Stomach (tissue), 19 donors: ENCODE measurements at places on chromosomes 12 and 14. TPM values are rescaled to one million over a fixed set of nuclear protein-coding genes. Genes with fewer than 3 reads are reported as not detected.
A peak's percentile ranks its signal among the peaks of the same experiment; 100 is the strongest.

DNA sequence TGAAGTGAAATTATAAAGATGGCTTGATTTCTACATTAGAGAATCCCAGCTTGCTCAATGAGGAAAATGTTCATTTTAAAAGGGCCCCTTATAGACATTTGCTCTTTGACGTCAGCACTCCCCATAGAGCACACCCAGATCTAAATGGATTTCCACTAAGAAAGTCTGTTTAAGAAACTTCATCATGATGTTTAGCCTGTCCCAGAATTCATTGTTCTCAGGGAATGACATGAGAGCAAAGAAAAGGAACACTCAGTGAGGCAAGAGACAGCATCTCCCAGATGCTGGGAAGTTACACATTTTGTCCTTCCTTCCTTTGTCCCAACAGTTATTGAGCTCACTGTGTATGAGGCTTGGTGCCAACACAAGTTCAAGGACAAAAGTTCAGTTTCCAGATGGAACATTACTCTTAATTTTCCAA, 4.9 kb downstream of the PHLDA1 start:
- peak; percentile 52 for DNase-seq

DNA sequence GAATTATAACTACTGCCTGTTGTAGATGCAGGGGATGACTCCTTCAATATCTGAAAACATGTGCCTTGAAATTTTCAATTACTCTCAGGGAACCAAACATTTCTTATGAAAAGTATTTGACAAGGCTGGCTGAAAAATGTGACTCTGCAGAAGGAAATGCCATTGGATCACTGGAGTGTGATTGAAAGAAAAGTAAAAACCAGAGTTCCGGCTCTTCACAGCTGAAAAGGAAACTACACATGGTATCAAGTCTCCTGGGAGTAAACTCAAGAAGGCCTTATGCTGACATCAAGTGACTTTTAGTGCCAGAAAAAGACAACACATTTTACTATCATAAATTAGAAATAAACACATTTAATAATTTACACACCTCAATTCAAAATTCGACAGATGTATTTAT, 693.0 kb downstream of the LRFN5 start:
- no peak for DNase-seq

DNA sequence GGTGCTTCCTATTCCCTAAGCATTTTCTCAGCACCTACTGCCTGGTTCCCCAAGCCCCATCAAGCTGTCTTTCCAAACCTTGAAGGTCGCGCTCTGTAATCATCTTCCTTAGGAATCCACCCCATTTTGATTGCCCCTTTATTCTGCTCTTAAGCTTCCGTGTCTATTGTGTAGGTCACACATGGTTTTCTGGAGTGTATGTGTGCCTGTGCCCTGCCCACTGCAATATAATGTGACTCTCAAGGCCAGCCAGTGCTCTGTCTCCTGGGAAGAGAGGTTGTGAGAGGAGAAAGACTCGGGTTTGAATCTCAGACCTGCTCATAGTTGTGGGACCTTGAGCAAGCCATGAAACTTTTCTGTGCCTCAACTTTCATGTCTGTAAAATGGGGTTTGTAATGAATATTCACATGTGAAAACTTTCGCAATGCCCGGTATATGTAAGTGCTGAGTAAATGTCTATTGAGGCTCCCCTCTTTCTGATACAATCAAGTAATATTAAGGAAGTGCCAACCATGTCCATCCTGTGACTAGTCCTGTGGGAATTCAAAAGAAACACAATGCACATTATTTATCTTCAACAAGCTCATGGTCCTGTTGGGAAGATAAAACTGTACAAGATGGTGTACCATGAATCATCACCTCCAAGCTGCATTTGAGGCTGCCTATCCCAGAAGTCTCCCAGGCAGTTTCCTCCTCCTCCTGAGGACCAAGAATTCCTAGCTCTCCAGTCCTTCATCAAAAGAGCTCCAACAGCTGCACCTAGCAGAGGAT, 774 bp upstream of the KRT75 start:
- no peak for DNase-seq

DNA sequence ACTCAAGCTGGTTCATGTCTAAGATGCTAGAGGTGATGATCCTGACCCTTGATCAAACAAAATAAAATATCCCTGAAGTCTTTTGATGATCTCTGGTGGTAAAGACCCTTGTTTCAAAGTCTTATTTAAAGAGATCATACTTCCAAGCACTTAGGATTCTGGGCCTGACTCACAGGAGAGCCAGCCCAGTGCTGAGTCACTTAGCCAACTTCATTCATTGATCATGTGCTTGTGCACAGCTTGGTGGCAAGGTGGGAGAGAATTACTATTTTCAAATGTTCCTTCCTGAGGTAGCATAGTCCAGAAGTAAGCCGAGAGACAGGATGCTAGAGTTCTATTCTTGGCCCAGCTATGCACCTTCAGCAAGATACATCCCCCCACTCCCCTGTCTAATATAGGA, 40.6 kb downstream of the SCN8A start:
- no peak for DNase-seq

DNA sequence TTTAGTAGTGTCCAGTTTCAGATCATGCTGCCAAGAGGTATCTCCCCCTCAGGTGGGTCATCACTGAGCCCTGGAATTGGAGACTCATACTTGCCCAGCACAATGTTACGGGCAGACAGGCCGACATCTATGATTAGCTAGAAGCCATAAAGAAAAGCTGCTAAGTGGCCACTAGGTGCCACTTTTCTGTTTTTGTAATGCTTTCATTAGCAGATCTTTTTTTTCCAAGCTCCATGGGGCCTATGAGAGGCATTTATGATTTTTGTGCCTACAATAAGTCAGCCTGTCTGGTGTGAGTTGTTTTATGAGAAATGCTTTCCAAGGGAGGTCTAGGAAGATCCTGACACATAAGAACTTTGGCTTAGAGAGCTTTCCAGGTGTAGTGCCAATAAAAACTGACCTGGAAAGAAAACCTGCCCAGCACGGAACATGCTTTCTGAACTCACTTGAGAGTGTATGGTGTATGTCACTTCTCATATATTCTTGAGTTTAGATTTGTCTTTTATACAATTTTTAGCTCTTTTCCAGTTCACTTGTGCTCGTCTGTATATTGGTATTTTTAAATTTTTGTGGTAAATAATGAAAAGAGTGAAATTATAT, 21.8 kb upstream of the SMCO2 start:
- DNase-seq = no peak

NEUROD4 gene
- not detected for total RNA-seq
